ENCODE measurements at places on chromosomes 16 and 17. TPM values are rescaled to one million over a fixed set of nuclear protein-coding genes. Genes with fewer than 3 reads are reported as not detected.
A peak's percentile ranks its signal among the peaks of the same experiment; 100 is the strongest.

Gene KRT33B
- total RNA-seq, result not detected

Gene KRTAP4-5
- not detected for total RNA-seq

Gene KRTAP4-4
- total RNA-seq, result not detected

Gene FBXW10B
- total RNA-seq, result 15.4 TPM

Gene TMEM98
- total RNA-seq, result 41.9 TPM

- DNase-seq, result no peak
Measured at GRCh38 chr16:56919099-56919800, 12.7 kb upstream of the HERPUD1 start.

GRCh38 chr17:17913695-17914332 is 58.4 kb downstream of the TOM1L2 start:
- peak; percentile 90 for DNase-seq

DNA sequence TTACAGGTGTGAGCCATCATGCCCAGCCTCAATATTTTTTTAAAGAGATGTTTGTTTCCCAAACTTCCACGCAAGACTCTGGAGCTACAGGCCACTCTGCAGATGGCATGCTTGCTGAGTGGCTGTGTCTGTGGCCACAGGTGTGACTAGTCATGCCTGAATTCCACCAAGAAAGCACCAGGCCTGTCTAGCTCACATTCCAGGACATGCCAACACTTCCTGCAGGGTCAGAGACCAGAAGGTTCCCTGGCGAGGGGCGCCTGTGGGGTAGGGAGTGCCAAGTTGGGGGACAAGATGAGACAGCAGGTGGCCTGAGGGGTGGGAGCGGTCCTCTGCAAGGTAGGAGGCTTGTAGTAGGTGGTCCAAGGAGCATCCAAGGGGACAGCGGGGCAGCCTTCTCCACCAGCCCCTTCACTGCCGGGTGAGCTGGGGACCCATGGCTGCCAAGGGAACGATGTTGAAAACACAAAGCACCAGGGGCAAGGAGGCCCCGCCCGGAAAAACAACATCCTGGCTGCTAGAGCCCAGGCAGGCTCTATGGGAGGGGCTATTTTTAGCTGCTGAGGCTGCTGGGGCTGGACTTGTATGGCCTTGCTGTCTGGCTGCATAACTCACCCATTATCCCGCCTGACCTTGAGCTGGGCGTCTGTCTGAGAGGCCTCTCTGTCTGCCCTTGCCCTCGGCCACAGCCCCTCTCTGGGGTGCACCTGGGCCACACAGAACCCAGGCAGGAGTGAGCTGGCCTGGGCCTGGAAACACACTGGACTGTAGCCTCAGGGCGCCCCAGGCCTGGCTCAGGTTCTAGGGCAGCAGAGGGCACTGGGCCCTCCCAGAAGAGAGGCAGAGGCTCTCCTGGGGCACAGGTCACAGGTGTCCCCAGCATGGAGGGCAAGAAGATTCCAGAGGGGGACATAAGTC is 5.7 kb downstream of the TRIM47 start:
- peak; percentile 89 for DNase-seq

DNA sequence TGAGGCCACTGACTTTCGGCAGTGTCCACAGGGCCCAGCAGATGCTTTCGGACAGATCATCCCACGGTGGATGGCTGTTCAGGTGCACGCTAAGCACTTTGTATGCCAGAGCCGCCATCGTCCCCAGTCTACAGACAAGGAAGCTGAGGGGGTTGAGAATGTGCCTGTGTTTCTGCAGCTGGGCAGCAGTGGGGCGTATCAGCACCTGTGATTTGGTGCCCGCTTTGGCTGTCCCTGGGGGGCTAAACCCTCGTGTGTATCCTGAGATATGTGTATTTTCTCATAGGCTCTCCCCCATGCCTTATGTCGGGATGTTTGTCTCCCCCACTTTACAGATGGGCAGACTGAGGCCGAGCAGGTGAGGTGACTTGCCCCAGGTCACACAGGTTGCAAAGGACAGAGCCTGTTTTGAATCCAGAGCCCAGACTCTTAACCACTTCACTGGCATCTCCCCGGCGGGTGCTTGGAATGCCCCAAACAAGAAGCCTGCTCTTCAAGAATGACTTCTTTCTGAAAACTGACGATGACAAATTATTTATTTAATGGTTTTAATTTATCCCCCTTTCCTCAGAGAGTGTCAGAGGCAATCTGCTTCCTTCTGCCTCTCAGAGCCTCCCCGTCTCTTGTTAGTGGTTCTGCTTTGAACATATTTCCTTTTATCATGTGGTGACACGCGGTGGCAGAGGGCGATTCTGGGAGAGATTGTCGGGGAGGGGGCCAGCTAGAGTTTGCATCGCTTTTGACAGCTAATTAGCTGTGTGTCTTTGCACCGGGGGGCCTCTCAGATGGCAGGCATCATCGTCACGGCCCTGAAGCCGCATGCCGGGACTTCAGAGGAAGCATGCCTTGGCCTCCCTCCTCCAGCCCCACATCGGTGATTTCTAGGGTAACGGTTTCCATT is 149.6 kb upstream of the CIBAR2 start:
- no peak for DNase-seq

DNA sequence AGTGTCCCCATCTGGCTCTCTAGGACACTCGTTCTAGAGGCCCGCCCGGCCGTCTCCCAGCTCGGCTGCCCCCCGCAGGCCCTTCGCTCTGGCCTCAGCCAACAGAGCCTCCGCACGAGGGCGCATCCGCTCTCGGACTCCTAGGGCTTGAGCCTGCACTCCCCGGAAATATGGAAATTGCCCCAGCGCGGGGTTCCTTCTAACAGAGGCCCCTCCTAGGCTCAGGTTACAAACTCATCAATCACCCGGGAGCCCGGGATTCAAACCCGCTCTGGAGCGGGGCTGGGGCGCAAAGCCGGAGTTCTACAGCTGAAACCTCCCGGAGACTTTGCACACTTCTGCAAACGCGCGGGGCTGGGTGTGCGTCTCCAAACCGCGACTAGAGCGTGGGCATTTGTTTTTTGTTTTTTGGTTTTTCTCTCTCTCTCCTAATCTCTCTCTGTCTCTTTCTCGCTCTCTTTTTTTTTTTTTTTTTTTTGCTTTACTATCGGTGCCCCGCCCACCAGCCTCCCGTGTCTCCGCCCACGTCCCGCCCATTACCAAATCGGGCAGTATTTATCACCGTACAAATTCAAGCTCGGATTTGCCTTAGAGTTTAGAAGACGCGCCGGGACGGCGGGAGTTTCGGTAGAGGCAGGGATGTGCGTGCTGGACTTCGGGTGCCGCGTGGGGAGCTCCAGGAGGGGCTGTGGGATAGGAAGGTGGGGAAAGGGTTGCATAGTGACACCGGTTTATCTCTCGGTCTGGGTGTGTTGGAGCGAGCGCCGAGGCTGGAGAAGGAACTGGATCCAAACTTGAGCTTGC is 2.4 kb upstream of the FOXL1 start:
- peak; percentile 89 for DNase-seq

DNA sequence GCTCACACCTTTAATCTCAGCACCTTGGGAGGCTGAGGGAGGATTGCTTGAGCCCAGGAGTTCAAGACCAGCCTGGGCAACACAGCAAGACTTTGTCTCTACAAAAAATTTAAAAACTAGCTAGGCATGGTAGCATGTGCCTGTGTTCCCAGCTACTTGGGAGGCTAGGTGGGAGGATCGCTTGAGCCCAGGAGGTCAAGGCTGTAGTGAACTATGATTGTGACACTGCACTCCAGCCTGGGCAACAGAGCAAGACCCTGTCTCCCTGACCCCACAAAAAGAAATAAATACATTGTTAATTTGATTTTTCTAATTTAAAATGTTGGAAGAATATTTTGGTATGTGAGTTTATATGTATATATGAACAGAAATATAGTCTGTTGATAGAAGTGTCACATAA is 22.4 kb upstream of the PHAF1 start:
- no peak for DNase-seq

GRCh38 chr16:67027046-67027445 is 1.9 kb upstream of the CBFB start:
- no peak for DNase-seq

DNA sequence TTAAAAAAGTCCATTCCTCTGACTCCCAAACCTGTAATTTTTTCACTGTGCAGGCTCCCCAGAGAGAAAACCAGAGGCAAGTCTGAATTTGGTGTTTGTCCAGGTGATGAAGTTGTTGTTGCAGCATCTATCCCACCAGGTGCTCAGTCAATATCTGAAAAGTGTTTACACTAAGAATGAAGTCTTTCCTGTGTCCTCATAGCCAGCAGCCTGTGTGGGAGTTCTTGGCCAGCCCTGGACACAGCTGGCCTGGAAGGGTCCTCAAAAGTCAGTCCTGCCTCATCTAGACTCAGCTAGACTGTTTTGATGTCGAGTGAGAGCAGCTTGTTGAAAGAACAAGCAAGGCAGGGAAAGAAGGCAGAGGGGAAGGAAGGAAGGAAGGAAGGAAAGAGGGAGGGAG is 3.3 kb upstream of the PMP22 start:
- no peak for DNase-seq

- no peak for DNase-seq
Measured at GRCh38 chr16:51053775-51054174, 97.3 kb downstream of the SALL1 start.

DNA sequence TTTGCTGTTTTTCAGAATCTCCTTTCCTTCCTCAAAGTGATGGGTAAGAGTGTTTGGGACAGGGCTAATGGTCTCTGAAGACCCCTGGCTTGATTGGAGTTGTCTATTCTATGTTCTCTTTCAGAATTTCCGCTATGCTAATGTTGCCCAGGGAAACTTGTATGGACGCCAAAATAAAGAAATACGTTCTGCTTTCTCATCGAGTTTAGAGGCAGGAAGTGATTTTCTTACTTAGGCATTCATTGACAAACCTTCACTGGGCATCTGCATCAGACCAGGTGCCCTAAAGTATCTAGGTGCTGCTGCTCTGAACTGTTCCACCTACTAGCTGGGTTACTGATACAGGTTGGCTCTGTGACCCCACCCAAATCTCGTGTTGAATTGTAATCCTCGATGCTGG is 787.9 kb upstream of the EEF2KMT start:
- no peak for DNase-seq

GRCh38 chr17:81086789-81087551 is 52.0 kb downstream of the BAIAP2 start:
- peak; percentile 78 for DNase-seq

- peak; percentile 96 for DNase-seq
Measured at GRCh38 chr16:21599122-21600030, at the start of gene METTL9. Gene METTL9 (plus strand): TSS chr16:21599577. CDS start chr16:21599734, 157 bp downstream.

DNA sequence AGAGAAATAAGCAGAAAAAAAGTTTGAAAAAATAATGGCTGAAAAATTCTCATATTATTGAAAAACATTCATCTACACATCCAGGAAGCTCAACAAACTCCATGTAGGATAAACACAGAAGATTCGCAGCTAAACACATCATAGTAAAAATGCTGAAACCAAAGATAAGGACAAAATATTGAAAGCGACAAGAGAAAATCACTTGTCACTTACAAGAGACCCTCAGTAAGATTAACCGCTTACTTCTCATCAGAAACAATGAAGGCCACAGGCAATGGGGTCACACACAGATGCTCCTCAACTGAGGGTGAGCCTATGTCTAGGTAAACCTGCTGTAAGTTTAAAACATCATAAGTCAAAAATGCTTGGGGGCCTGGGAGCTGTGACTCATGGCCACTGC is 38.1 kb upstream of the METRNL start:
- DNase-seq, result no peak

DNA sequence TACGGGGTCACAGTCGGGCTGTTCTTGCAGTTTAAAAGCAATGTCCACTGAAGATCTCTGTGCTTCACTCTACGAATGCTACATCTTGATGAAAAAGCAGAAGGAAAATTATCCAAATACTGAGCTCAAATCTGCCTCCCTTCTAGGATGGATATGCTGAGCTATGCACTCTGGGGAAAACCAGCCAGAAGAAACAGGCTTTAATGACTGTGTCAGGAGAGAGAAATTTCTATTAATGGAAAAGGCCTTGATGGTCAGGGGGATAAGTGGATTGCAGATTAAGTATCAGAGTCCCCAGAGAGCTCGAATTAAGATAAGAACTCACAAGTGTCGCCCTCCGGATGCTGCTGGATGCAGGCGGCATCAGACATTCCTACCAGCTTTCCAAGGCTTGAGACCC is 39.6 kb upstream of the RCVRN start:
- no peak for DNase-seq

- DNase-seq, result no peak
Measured at GRCh38 chr16:79809376-79809775, 208.8 kb upstream of the MAF start.

- no peak for DNase-seq
Measured at GRCh38 chr17:65638221-65638975, 77.0 kb upstream of the AXIN2 start.

- no peak for DNase-seq
Measured at GRCh38 chr16:2095315-2095853, 40.3 kb downstream of the PKD1 start.

All from ureter (tissue), 1 donor.